PC-3 (cell line): ENCODE measurements at places on chromosomes 6 and 20. TPM values are rescaled to one million over a fixed set of nuclear protein-coding genes. Genes with fewer than 3 reads are reported as not detected.

The C6orf163 gene
- 0.62 and 0.69 TPM in 2 replicates for total RNA-seq

The BIRC7 gene
- not detected in 2 replicates for total RNA-seq

The WFDC10B gene
- not detected in 2 replicates for total RNA-seq

The PROCR gene
- 45.4 and 55.7 TPM in 2 replicates for total RNA-seq

The TNFRSF6B gene
- total RNA-seq: 41.6 and 59.0 TPM in 2 replicates

The SLC26A8 gene
- not detected in 2 replicates for total RNA-seq

The TMEM151B gene
- not detected in 2 replicates for total RNA-seq

The TREM2 gene
- total RNA-seq: not detected in 2 replicates

The SCRT2 gene
- not detected in 2 replicates for total RNA-seq

The KIAA1755 gene
- total RNA-seq: 0.44 and 0.86 TPM in 2 replicates

The PNPLA1 gene
- 0.29 TPM in 1 of 2 replicates, not detected in the other for total RNA-seq

The SLC22A2 gene
- not detected in 2 replicates for total RNA-seq

The TBXT gene
- not detected in 2 replicates for total RNA-seq

The NKX2-4 gene
- total RNA-seq: not detected in 2 replicates

The ZBP1 gene
- total RNA-seq: 0.12 TPM in 1 of 2 replicates, not detected in the other

The HAO1 gene
- 0.33 TPM in 1 of 2 replicates, not detected in the other for total RNA-seq

The TBC1D22B gene
- total RNA-seq: 9.1 and 9.6 TPM in 2 replicates

The DCBLD1 gene
- total RNA-seq: 31.1 and 35.9 TPM in 2 replicates

The POU5F1 gene
- total RNA-seq: not detected in 2 replicates

The ULBP1 gene
- total RNA-seq: 0.86 and 0.87 TPM in 2 replicates

The SOX12 gene
- 13.8 and 18.7 TPM in 2 replicates for total RNA-seq

The PPP1R14C gene
- 1.1 and 3.0 TPM in 2 replicates for total RNA-seq

The ZBTB46 gene
- 2.8 and 7.3 TPM in 2 replicates for total RNA-seq

The OPRM1 gene
- not detected in 2 replicates for total RNA-seq

The PAK5 gene
- not detected in 2 replicates for total RNA-seq

The ENPP3 gene
- total RNA-seq: 0.18 TPM in 1 of 2 replicates, not detected in the other

The RRAGD gene
- total RNA-seq: 0.35 and 0.62 TPM in 2 replicates

The EYA4 gene
- 10.0 and 11.6 TPM in 2 replicates for total RNA-seq

The CCN6 gene
- total RNA-seq: not detected in 2 replicates

The TGM6 gene
- total RNA-seq: not detected in 2 replicates

The HCRTR2 gene
- not detected in 2 replicates for total RNA-seq

The SDHAF4 gene
- 1.5 and 6.2 TPM in 2 replicates for total RNA-seq

The OR12D3 gene
- not detected in 2 replicates for total RNA-seq

The PNISR gene
- total RNA-seq: 37.7 and 42.5 TPM in 2 replicates

The C20orf204 gene
- 2.1 and 3.4 TPM in 2 replicates for total RNA-seq

The MOG gene
- total RNA-seq: not detected in 2 replicates

The ARFGEF3 gene
- total RNA-seq: 7.8 and 8.8 TPM in 2 replicates

The MUCL3 gene
- total RNA-seq: 0.04 TPM in 1 of 2 replicates, not detected in the other

The TJAP1 gene
- 28.5 and 40.0 TPM in 2 replicates for total RNA-seq

The BPIFB2 gene
- not detected in 2 replicates for total RNA-seq

The BHLHE23 gene
- total RNA-seq: not detected in 2 replicates

The RIPPLY2 gene
- not detected in 2 replicates for total RNA-seq

The OR2J3 gene
- 0.29 TPM in 1 of 2 replicates, not detected in the other for total RNA-seq

The EBF4 gene
- 0.98 and 1.8 TPM in 2 replicates for total RNA-seq

The BPI gene
- total RNA-seq: not detected in 2 replicates

The SIRPD gene
- total RNA-seq: 0.18 and 0.23 TPM in 2 replicates

The ZSCAN23 gene
- 2.2 and 3.4 TPM in 2 replicates for total RNA-seq

The TOP1 gene
- total RNA-seq: 29.1 and 56.8 TPM in 2 replicates

The NRN1 gene
- total RNA-seq: not detected in 2 replicates

The HMGA1 gene
- total RNA-seq: 1,115 and 1,441 TPM in 2 replicates

The PABPC1L gene
- total RNA-seq: 32.0 and 40.7 TPM in 2 replicates

The CITED2 gene
- total RNA-seq: 51.4 and 54.2 TPM in 2 replicates
